CD4-positive, alpha-beta T cell treated with Interleukin-10 for 1 hour (primary cell): ENCODE measurements at places on chromosomes 6 and 20.
A peak's percentile ranks its signal among the peaks of the same experiment; 100 is the strongest.

- no peak for DNase-seq
Observed at GRCh38 chr6:157840776-157841175, 17.7 kb downstream of the SNX9 start.

GRCh38 chr6:73455865-73456629 lies 4.0 kb upstream of the CGAS start:
- no peak for DNase-seq

DNA sequence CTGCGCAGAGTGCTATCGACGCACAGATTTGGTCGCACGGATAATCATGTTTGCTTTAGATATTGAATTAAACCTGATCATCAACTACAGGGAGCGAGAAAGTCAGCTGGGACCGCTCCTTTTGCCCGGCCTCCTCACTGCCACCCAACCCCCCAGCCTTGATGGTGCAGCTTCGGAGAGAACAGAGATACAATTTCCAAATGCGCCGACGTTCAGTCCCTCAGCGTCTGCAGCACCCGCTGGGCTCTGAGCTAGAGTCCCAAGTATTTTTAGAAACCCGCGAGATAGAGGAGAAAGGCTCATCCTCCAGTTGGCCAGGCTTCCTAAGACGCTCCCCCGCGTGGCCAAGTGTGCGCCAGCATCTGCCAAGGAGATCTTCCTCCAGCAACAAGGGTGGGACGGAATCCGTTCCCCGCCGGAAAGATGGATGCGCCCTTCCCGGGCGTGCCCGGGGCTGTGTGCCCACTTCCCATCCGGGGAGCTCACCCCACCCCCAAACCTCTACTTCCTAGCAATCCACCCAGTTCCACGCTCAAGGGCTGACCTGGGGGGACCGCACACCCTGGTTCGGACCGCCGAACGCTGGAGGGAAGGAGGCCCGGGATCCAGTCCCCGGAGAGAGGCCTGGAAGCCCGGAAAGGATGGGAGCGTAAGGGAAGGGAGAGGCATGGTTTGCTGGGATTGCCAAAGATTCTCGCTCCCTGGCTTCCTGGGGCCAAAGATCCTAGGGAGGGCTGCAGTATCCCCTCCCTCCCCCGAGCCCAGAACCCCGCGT lies 4.1 kb downstream of the NKX2-2 start:
- DNase-seq = no peak

DNA sequence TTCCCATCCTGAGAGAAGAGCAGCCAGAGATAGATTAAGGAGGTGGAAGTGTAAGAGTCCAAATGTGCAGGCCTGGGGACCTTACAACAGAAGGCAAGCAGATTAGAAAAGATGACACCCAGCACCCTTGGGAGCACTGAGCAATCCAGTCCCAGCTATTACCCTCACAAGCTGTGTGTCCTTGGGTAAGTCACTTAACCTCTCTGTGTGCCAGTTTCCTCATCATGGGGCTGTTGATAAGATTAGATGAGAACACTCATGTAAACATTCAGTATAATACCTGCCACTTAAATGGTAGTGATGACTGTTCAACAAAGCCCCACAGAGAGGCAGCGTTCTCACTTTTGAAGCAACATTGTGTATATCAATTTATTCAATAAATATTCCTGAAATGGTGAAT lies 114.8 kb upstream of the CST7 start:
- DNase-seq = no peak

GRCh38 chr6:129432738-129433137 lies 277.2 kb downstream of the ARHGAP18 start:
- no peak for DNase-seq

DNA sequence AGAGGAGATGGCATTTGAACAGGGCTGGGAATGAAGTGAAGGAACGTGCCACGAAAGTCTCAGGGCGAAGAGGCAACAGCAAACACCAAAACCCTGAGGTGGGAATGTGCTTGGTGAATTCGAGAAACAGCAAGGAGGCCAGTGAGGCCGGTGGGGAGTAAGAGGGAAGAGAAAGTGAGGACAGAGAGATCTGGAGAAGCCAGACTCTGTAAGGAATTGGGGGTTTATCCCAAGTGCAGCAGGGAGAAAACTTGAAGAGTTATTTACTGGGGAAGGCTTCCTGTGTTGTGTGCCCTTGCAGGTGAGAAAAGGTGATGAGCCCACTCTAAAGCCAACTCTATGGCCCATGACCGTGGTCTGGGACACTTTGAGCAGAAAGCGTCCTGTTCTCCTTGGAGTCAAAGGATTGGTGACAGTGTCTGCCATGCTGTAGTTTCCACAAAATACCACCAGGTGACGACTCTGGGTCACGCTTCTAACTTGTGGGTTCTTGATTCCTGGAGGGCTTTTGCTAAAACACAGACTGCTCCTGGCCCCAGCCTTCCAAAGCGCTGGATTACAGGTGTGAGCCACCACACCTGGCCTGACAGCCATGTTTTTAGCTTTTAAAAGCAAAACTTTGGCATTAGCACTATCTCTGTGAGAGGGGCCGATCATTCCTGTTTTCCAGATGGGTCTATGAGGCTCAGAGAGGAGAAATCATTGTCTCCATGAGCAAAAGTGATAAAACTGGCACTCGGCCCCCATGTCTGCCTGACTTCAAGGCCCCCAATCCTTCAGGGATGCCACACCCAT lies 18.0 kb upstream of the CSNK2A1 start:
- peak; percentile 42 for DNase-seq

DNA sequence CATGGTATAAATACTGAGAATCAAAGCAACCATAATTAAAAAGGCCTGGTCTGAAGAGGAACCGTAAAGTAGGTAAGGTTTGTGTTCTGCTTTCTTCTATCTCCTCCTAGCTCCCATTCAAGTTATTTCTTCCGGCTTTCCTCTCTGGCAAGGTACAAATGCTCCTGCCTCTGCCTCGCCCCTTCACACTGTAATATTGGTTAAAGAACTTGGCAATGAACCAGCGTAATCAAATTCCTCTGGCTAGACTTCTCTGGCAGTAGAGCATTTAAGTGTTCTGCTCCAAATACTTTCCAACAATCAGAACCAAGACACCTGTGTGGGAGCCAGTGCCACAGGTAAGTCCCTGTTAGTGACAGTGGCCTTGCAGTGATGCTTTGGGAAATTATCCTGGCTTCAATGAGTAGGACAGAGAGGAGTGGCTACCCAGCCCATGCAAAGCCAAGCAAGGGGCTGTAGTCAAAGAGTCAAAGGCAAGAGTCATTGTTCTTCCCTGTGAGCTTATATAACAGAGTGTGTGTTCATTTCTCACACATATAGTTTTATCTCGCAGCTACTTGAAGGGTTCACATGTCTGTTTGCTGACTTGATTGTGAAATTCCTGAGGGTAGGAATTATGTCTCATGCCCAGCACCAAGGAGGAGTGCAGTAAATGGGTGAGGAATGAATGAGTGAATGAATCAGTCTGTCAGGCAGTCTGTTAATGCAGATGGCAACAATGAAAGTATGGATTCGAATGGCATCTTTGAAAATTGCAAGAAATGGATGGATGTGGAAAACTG lies 329.3 kb downstream of the NRN1 start:
- no peak for DNase-seq

DNA sequence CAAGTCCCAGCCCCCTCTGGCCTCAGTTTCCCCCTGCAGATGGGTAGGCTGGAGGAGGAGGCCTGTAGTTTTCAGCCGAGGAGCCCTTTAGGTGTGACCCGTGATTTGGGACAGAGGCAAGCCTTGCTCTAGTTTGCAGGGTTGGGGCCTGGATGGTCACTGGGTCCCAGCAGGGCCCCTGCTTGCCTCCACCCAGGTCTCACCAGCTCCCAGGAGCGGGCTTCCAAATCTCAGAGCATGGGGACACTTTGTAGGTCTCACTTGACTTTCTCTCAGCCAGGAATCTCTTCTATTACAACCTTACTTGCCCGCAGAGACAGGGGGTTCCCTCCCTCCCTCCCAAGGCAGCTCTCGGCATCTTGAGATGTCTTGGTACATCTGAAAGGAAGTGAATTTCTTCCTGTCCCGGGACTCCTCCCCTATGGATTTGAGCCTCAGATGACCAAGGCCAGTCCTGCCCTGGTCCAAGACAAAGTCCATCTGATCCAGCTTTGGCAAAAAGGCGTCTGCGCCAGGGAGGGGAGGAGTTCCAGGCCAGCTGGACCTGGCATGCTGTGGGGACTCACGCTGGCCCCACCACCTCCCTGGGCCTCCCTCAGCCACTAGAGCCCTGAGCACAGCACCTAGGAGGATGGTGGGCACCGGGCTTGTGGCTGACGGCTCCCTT lies 47.4 kb downstream of the SRC start:
- DNase-seq = no peak

GRCh38 chr6:141252828-141253608 lies 879.7 kb upstream of the GJE1 start:
- DNase-seq = no peak

GRCh38 chr6:6980999-6981597 lies 126.7 kb upstream of the RREB1 start:
- DNase-seq = no peak

DNA sequence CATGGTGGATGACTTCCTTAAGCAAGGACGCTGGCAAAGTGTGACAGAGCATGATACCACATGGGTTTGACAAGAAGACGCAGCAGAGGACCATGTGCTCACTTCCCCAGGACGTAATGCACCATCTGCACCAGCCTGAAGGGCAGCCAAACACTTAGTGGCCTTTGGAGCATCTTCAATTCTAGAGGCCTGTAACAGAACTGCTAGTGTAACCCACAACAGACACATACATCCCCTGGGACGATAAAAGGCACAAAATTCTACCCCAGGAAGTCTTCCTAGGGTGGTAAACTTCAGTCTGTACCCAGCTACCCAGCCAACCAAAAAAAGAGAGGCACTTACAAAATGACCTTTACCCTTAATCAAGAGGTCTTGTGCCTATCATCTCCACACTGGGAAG lies 9.2 kb upstream of the CPNE1 start:
- DNase-seq = no peak

- DNase-seq = no peak
Observed at GRCh38 chr6:113619077-113619476, 238.1 kb upstream of the MARCKS start.

- no peak for DNase-seq
Observed at GRCh38 chr6:96186094-96186493, 170.3 kb downstream of the FUT9 start.

DNA sequence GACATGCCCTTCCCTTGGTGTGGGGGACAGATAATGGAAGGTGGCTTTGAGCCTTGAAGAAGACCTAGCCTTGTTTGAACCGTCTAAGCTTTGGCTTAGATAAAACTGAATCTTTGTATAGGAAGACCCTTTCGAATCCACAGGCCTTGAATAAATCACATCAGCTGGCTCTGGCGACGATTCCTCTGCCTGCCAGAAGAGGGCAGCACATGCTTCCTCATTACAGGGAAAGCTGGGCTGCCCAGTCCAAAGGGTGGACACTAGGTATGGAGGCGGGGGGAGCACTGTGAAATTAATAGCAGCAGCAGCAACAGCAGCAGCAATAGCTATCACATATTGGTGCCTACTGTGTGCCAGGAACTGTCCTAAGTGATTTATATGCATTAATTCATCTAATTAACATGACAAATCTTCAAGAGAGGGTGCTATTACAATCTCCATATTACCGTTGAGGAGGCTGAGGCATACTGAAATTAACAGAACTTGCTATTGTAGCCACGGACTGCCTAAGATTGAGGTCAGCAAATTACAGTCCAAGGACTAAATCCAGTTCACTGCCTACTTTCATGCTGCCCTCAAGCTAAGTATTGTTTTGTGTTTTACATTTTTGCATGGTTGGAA lies 85.1 kb downstream of the CLIC5 start:
- DNase-seq = peak; percentile 64

GRCh38 chr20:2625062-2625461 lies 27.4 kb upstream of the NOP56 start:
- DNase-seq = no peak

- DNase-seq = no peak
Observed at GRCh38 chr6:18506382-18507017, 119.3 kb downstream of the RNF144B start.

DNA sequence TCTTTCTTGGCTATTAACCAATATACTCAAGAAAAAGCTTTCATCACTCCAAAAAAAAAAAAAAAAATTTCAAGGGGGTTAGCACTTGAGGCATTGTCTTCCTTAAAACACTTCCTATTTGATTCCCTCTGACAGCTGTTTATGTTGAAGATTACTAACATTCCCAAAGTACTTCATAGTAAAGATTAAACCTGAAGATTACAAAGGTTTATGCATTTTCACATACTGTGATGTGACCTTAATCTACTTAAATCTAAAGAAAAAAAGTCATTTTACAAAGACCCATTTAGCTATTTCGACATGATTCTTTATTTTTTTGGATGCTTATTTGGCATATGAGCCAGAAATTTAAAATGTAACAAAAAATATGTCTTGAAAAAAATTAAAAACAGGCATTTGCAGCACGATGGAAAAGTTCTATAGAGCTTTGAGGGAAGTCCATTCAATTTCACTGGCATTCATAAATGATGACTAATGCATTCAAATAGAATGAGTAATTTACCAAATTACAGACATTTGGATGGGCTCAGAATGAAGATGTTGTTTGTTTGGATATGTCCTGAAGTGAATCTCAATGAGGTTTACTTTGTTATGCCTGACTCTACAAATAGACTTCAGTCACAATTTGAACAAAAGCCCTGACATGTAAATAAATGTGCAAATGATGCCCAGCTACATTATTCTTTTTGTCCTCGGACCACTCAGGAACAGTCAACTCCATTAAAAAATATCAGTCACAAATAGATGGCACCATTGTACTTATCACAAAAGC lies 674.6 kb upstream of the MARCKS start:
- no peak for DNase-seq

- peak; percentile 48 for DNase-seq
Observed at GRCh38 chr20:48823960-48824498, 3.8 kb downstream of the PREX1 start.

- no peak for DNase-seq
Observed at GRCh38 chr20:34355427-34355826, 7.6 kb upstream of the ITCH start.

DNA sequence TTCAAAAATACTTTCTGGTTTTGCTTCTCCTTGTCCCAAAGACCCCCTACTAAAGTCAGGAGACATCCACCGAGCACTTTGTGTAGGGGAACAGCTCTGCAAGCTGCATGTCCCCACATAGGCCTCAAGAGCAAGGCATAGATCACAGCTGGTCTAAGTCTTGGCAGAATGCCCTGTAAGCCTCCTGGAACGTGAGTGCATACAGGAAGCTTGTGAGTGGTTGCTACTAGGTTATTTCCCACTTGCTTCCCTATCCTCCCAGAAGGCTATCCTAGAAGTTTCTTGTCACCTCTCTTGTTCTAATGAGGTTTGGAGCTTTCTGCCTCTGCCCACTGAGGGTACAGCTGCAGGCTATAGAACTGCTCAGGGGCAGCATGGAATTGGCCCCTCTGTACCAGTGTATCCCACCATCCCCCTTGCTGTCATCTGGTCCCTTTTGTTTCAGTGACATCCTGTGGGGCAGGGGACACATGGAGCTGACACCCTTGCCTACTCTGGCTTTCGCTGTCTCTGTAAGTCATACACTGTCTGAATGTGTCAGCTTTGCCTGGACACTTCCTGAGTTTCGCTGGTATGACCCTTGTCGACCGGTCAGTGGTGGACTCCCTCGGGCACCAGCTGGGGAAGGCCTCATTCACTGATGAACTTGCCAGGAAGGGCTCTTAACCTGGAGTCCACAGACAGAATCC lies 35.6 kb upstream of the KCNK16 start:
- no peak for DNase-seq

- no peak for DNase-seq
Observed at GRCh38 chr6:36907781-36908180, 22.0 kb downstream of the C6orf89 start.
